CD4-positive, alpha-beta T cell treated with Interferon alpha-2 for 1 hour (primary cell): ENCODE measurements at places on chromosomes 6 and 20.

GRCh38 chr6:83006270-83006905, 59.3 kb downstream of the UBE3D start:
- no peak for DNase-seq

DNA sequence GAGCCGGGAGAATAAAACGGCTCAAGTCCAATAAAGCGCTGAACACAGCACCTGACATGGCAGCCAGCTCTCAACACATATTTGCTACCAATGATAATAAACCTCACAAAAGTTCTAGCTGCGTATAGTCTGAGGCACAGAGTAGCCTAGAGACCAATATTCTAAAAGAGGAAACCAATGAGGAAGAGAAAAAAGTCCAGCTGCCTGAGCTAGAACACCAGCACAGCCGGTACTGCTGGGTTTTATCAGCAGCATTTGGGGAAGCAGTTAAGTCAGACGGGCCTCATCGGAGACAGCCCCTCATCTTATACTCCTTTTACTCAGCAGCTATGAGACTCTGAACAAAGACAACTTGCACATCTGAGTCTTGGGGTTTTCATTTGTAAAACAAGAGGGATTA, 2.4 kb upstream of the RTF2 start:
- peak; percentile 37 for DNase-seq

- DNase-seq, result peak; percentile 5
Observed at GRCh38 chr20:43941476-43942200, 27.0 kb downstream of the TOX2 start.

GRCh38 chr6:90790058-90790457, 203.2 kb upstream of the MAP3K7 start:
- no peak for DNase-seq

DNA sequence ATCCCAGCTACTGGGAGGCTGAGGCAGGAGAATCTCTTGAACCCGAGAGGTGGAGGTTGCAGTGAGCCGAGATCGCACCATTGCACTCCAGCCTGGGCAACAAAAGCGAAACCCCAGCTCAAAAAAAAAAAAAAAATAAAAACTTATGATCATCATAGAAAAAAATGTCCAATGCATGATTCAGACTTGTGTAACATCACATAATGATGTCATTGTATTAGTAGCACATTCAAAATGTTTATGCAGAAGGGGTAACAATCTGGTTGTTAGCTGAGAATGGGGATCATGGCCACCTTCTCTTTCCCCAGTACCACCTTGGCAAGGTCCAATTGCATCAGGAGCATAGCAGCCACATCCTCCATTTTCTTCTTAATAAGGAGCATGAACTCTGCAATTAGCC, 137.6 kb upstream of the MARCKS start:
- DNase-seq, result no peak
